Activated CD4-positive, alpha-beta T cell treated with anti-CD3 and anti-CD28 coated beads for 48 hours (primary cell): ENCODE measurements at places on chromosomes 3 and 15.
A peak's percentile ranks its signal among the peaks of the same experiment; 100 is the strongest.

GRCh38 chr15:87660251-87661129 lies 596.0 kb downstream of the NTRK3 start:
- no peak for DNase-seq

DNA sequence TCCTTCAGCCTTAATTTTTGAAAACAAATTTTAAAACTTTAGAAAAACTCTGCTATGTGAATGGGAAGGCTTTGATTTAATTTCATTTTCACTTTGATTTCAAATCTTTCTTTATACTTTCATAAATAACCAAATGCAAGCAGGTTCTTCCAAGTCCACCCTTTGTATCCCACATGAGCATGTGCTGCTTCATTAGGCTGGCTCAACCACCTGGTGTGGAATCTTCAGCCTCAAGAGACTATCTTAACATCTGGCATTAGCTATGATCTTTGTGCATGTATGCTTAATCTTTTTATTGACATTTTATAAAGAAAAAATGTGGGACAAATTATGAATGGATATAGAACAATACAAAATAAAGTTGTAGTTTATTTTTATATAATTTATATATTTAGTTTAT lies 81.8 kb upstream of the MLF1 start:
- no peak for DNase-seq

DNA sequence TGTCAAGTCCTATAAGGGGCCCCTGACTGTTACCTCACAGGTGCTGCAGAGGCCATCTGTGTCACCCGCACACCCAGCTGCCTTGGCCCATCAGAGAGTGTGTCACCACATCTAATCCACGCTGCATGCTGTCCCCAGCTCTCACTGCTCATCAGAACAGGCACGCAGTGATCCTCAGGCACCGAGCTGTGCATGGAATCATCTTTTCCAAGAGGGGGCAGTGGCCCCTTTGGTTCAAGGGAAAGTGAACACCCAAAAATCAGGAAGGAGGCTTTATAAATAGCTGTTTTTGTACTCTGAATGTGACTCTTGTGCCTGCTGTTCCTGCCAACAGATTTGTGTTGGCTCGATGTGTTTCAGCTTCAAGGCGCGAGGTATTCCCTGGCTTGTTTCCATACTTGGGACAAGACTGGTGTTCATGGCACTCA lies 110.3 kb upstream of the ETV5 start:
- DNase-seq = no peak

GRCh38 chr15:78129077-78129750 lies 2.0 kb downstream of the CIB2 start:
- no peak for DNase-seq

GRCh38 chr15:91140601-91141000 lies 40.5 kb downstream of the SV2B start:
- no peak for DNase-seq

DNA sequence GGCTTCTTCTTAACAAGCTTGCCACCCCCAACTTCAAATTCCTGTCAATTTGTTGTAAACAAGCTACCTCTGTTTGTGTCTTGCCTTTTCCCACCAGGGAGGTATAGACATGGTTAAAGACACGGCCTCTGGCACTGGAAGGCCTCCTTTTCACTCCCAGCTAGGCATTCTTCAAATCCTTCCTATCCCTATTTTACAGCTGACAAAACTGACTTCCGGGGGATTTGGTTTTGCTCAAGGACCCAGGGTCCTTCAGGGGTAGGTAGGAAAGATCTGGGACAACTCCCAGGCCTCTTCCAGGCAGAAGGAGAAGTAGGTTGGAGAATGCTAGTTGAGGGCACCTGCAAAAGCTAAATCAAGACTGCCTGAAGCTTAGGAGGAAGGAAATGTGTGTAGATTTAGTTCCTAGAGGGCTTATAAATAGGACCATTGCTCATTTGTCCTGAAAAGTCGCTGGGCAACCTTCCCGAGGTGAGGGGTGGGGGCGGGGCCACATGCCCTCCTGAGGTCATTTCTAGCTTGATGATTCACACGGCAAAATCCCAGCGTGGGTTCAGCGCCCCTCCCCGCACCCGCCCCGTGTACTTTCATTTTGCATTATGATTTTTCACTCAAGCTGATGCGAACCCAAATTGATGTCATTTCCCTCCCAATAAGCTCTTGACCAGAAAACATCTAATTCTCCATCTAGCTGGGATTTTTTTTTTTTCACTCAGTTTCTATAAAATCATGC lies 365.5 kb downstream of the SHQ1 start:
- DNase-seq = peak; percentile 92

GRCh38 chr3:26058901-26059321 lies 269.0 kb downstream of the OXSM start:
- DNase-seq = no peak

DNA sequence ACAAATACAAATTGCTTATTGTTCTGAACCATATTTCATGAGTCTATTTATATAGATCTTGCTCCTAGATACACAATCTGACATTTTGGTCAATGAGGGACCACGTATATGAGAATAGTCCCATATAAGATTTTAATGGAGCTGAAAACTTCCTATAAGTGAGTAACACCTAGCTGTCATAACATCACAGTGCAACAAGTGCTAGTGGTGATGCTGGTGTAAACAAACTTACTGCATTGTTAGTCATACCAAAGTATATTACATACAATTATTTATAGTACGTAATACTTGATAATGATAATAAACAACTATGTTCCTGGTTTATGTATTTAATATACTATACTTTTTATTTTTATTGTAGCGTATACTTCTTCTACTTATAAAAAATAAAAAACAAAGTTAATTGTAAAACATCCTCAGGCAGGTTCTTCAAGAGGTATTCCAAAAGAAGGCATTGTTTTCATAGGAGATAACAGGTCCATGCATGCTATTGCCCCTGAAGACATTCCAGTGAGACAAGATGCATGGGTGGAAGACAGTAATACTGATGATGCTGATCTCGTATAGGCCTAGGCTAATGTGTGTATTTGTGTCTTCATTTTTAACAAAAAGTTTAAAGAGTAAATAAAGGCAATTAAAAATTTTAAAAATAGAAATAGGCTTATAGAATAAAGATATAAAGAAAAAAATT lies 46.8 kb upstream of the NAALADL2 start:
- no peak for DNase-seq

DNA sequence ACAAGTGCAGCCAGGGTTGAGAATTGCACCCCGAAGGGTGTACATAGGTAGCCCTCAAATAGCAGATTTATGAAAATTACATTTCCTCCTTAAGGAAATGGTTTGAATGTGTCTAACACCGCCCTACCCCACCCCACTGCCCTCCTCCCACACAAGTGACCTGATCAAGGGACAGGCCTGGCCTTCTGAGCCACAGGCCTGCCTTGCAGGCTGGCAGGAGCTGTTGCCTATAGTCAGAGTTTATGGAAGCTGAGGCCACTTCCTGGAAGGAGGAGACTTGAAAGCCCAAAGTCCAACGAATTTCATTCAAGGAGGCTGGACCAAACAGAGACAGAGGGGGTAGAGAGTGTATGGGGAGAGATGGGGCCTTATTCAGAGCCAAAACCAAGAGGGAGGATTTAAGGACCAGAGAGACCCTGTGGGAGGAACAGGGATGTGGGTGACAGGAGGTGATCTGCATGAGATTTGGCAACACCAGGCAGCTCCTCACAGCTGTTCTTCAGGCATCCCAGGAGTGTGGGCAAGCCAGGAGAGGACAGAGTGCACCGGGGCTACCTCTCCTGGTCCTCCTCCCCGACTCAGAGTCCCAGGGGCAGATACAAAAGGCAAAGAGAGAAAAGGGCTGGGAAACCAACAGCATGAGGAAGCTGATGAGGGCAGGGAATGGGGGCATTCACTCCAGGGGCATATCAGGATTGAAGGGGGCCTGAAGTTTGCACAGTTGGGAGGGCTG lies 100.4 kb upstream of the HES1 start:
- DNase-seq = no peak

DNA sequence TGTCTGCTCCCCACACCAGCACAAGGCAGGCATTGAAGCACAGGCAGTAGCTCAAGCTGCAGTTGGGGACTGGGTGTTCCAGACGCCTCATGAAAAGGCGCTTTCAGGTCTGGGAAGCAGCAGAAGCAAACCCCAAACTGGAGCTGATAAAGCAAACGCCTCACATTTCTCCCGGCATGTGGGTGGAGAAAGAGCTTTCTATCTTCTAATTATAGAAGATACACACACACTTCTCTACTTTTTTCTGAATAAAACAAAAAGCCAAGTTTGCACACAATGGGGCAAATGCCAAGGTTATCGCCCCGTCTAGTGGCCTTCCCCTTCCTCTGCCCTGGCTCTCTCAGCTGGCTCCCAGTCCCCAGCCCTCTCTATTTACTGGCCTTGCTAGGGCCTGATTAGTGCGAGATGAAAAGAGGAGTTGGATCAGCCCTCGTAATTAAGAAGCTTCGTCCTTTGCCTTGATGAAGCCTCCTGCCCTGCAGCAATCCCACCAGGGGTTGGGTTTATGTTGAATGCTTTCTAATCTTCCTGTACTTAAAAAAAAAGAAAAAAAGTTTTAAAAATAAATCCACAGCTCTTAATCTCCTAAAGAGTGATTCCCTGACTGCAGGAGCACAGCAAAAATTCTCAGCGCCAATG lies 120.2 kb downstream of the MEGF11 start:
- no peak for DNase-seq
